ENCODE measurements at places on chromosomes 1 and 21.
A peak's percentile ranks its signal among the peaks of the same experiment; 100 is the strongest.

DNA sequence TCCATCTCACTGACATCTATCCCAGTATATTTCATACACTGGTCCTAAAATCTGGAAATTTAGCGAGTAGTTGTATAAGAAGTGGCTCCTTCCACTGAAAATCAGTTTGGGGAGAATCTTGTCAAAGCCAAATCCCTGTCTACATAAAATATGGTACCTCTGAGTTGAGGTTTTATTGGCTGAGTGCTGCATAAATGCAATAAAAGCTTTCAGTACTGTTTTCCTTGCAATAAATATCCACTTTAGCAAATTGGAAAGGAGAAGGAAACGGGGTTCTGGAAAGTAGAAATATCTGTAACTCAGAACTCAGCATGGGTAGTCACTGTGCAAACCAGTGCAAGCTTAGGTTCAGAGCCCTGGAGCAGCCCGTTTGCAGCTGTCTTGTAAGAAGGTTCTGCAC lies 580.2 kb downstream of the SMYD3 start:
- DNase-seq, result no peak

- no peak for DNase-seq
Measured at GRCh38 chr21:25342816-25343215, 264.5 kb downstream of the MRPL39 start.

DNA sequence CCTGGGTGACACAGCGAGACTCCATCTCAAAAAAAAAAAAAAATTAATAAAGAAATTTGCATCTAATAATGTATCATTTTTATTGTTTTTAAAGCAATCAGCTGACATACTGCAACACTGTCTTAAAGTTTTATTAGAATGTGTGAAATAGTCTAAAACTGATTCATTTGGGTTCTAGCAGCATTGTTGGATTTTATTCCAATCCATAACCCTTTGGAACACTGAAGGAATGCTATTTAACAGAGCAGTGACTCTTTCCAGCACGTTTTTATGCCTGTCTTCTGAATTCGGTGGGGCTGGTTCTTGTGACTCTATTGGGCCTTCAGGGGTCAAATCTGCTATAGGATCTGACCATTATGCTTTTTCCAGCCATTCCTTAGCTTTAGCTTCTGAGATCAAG lies 18.2 kb upstream of the FMO4 start:
- DNase-seq, result no peak

GRCh38 chr1:109762821-109763645 lies 690 bp downstream of the EPS8L3 start:
- DNase-seq, result no peak

DNA sequence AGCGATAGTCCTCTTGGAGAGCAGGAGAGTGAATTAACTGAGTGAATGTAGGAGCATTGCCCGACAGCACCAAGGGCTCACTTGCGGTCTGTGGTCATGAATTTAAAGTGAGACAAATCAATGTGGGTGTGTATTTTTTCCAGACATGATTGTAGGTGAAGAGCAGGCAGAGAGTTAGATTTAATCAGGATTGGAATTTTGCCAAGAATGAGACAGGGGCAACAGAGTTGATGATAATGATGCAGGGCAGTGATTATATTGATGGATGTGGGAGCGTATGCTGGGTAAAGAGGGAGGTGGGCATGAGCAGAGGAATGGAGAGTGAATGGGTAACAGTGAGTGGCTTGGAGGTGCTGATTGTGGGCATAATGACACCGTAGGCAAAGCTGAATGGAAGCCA lies 20.0 kb upstream of the SYT6 start:
- DNase-seq, result no peak

- DNase-seq, result no peak
Measured at GRCh38 chr1:248697907-248698306, 4.7 kb downstream of the OR14I1 start.

- no peak for DNase-seq
Measured at GRCh38 chr1:218409946-218410510, 64.9 kb downstream of the TGFB2 start.

DNA sequence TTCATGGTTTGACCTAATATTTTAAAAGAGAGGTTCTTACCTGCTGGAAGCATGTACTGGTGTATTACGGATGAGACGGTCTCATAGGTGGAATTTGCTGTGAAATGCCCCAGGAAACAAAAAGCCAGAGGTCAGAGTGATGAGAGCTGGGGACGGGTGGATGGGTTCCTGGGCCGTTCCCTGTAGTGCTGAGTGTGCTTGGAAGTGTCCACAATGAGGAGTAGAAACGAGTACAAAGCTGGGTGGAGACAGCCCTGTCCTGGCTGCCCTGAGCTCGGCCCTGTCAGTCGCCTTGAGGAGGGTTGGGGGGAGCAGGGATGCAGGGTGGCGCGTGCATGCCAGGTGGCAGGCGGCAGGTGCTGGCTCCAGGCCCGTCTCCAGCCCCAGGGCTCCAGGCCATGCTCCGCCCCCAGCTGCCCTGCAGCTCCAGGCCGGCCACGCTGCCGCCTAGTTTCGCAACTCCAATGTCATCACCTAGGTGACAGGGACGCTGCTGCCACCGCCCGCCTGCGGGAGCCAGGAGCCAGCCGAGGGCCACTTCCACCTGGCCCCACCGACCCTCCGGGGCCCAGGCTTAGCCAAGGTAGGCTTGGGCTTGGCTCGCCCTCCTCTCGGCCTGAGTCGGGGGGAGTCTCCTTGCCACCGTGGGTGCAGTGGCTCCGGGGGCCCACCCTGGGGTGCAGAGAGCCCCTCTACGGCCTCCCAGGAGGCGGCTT lies 16.4 kb downstream of the TP73 start:
- no peak for DNase-seq

DNA sequence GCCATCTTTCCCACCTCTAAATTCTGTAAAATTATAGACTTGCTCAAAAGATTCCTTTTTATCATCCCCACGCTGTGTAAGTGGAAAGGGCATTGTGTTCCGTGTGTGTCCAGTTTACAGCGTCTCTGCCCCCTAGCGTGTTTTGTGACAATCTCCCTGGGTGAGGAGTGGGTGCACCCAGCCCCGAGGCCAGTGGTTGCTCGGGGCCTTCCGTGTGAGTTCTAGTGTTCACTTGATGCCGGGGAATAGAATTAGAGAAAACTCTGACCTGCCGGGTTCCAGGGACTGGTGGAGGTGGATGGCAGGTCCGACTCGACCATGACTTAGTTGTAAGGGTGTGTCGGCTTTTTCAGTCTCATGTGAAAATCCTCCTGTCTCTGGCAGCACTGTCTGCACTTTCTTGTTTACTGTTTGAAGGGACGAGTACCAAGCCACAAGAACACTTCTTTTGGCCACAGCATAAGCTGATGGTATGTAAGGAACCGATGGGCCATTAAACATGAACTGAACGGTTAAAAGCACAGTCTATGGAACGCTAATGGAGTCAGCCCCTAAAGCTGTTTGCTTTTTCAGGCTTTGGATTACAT lies 61.9 kb downstream of the POFUT2 start:
- DNase-seq, result no peak

GRCh38 chr1:69244211-69244610 lies 323.5 kb upstream of the LRRC7 start:
- DNase-seq, result no peak

GRCh38 chr1:221772117-221772516 lies 30.2 kb upstream of the DUSP10 start:
- DNase-seq, result no peak

DNA sequence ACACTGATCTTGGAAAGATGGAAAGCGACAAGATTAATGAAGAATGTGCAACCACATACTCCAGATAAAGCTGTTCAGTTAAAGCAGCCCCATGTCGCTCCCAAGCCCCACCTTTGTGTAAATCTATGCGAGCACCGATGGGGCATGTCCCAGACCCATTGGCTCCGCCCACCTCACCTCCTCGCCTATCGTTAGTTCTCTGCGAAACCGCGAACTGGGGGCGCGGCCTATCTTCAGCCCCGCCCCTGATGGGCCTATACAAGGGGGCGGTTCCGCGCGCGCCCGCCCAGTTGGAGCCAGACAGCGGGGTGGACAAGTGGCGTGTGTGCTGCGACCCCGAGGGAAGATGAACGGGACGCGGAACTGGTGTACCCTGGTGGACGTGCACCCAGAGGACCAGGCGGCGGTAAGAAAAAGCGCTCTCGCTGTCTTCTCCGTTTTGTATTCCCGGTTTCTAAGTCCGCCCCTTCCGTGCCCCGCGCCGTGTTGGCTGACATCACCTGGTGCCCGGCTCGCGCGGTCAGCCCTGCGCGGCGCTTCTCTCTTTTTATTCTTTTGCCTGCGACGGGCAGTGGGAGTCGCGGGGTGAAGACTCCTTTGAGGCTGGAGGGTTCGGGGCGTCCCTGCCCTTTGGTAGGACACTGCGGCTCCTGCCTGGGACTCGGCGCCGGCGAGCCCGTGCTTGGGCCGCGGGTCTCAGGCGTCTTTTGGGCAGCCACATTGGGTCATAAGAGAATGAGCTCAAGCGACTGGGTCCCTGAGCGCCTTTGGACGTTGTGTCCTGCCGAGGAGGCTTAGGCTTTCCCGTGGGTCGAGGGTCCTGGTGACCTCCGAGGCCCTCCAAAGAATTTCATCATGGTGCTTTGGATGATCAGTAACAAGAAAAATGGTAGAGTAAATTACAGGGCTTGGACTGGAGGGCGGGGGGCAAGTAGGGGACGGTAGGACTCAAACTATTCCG lies at the start of gene TUFT1:
Gene TUFT1, plus strand, starts transcription at position 289 of the 961 bp plus-strand sequence. Its CDS starts 58 bp downstream, at position 347.
- DNase-seq, result peak; percentile 93

DNA sequence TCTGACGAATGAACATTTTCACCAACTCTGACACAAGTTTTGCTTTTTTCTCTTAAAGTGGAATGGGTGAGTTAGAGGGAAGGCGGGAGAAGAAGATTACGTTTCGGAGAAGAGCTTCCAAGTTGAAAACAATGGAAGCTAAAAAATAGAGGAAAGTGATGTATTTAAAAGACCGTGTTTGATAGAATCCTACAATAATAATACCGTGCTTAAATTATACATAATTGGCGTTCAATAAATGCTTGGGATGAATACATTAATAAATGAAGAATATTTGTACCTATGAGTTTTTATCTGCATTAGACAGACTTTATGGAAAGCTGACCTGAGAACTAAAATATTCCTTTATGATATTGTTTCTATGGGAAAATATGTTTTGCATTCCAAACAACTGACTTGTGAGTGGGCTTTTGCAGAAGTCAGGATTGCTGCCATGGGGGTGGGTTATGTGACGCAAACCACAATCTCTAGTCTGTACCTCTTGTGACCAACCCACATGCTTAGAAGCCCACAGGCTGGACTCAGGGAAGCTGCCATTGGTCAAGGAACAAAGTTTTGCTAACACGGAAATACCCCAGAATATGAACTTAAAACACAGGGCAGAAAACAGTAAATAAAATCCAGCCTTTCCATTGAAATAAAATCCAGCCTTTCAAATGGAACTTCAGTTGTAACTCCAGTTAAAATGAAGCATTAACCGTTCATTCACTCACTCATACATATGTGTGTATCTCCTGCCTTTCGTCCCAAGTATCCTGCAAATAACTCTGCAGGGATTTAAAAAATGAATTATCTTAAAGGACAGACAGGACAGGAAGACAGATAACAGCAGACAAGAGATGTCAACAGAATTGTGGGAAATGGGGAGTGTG lies 21.3 kb upstream of the ATF3 start:
- DNase-seq, result no peak

- no peak for DNase-seq
Measured at GRCh38 chr21:41677671-41678015, 89.2 kb downstream of the RIPK4 start.

GRCh38 chr1:50048791-50049190 lies 25.0 kb upstream of the AGBL4 start:
- DNase-seq, result no peak

GRCh38 chr1:980137-980571 lies 1.7 kb downstream of the PERM1 start:
- no peak for DNase-seq

DNA sequence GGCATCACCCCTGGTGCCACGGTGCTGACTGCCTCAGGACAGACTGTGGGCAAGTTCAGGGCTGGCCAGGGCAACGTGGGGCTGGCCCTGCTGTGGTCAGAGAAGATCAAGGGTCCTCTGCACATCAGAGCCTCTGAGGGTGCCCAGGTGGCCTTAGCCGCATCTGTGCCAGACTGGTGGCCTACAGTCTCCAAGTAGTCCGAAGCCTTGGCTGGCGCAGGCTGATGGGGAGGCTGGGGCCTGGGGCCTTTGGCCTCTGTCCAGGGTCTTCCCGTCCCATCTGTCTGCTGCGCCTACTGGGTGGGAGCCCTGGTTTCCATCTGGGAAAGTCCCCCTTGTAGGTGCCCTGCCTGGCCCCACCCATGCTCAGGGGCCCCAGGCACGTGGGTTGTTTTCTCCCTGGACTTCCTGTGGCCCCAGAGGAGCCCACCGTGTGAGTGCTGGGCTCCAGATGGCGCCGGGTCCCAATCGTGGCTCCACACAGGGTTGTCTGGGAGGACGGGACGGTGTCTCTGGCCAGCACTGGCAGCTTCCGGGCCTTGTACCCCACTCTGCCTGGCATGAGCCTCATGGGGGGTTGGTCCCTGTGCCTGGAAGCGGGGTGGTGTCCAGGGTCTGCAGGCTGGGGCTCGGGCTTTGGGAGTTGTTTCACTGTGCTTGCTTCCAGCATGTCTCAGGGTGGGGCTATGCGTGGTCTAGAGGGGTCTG lies 9.9 kb downstream of the IBA57 start:
- DNase-seq, result no peak

- no peak for DNase-seq
Measured at GRCh38 chr1:225044258-225044657, 114.8 kb downstream of the DNAH14 start.

DNA sequence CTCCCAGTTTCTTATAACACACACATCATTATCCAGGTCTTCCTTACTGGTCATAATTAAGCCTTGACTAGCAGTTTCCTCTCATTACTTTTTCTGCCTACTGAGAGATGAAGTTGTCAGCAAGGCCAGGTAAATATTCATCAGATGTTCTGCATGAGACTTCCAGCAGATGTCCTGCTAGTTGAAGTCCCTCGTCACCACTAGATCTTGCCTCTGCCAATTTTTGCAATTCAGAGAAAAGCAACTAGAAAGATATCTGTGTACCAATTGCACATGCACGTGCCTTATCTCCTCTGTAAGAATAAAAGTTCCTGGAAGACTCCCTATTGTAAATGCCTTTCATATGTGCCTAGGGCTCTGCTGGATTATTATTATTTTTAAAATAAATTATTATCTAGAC lies 18.3 kb downstream of the ACKR1 start:
- no peak for DNase-seq

GRCh38 chr1:234871710-234872271 lies 256.8 kb downstream of the TOMM20 start:
- no peak for DNase-seq

DNA sequence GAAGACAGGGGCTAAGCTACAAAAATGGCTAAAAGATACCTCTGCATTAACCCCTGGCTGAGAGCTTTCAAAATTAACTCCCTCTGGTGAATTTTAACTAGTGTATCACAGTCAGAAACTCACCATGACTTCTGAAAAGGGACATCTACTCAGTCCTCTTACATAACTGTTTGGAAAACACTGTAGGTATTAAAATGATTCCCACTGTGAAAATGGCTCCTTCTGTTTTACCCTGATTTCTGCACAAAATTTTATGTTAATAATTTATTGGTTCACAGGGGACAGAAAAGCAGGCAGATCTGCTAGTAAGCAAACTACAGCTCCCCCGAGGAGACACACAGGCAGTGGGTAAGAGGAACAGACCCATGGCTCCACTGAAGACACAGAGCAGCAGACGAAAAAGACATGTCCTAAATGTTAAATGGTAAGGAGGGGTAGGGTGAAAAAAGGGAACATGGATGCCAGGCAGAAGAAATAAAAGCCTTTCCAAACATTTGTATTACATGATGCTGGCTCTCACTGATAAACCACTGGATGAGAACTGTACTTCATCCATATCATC lies 111.7 kb downstream of the SLC45A1 start:
- no peak for DNase-seq

- no peak for DNase-seq
Measured at GRCh38 chr21:34967509-34968289, 81.4 kb downstream of the RUNX1 start.

GRCh38 chr1:55546553-55546952 lies 331.4 kb upstream of the USP24 start:
- DNase-seq, result no peak

Measured in T-cell (primary cell).